Activated CD4-positive, alpha-beta T cell treated with anti-CD3 and anti-CD28 coated beads for 24 hours (primary cell): ENCODE measurements at places on chromosomes 11 and 22.
A peak's percentile ranks its signal among the peaks of the same experiment; 100 is the strongest.

DNA sequence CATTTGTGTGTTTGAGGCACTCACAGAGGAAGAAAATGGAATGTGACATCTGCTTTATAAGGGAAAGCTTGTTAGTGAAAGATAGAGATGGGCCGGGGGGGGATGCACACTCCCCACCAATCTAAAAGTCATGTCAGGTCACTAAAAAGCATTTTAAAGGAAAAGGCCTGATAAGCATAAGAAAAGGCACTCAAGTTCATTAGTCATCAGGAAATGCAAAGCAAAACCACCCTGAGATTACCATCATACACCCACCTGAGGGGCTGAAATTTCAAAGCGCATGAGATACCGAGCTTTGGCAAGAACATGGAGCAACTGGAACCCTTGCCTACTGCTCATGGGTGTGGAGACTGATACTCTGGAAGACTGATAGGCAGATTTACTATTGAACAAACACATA lies 77.9 kb upstream of the ANO1 start:
- DNase-seq, result no peak

- DNase-seq, result no peak
These were observed 9.5 kb downstream of the TTLL12 start for GRCh38 chr22:43177479-43177878.

DNA sequence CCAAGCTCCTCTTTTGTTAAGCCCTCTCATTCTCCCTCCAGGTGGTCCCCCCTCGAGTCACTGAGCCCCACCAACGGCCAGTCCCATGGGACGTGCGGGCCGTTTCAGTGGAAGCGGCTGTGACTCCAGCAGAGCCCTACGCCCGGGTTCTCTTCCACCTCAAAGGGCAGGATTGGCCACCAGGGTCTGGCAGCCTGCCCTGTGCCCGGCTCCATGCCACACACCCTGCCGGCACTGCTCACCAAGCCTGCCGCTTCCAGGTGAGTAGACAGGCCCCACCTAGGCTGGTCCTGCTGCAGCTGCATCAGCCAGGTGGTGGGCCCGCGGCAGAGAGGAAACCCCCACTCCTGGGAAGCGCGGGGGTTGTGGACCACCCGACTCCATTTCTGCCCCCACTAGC lies 3.3 kb downstream of the TMEM132A start:
- no peak for DNase-seq

DNA sequence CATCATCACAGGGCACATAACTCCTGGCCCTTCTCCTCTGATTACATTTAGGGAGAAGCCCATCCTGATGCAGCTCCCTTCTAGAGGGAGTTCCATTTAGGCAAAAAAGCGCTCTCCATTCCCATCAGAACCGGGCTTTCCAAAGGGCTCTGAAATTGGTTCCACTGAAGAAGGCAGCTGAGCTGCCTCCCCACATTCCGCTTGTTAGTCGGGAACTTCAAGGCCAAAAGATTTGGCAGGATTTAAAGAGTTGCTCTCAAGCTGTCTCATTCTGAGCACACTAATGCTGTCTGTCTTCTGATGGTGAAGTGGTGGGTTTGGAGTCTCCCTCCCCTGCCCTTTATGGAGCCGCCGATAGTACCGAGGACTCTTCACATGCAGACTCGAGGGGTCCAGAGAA lies 26.6 kb upstream of the CABP7 start:
- no peak for DNase-seq

- no peak for DNase-seq
These were observed 9.7 kb downstream of the SPTBN2 start for GRCh38 chr11:66719111-66719872.

GRCh38 chr11:122717264-122717867 lies 61.8 kb downstream of the UBASH3B start:
- no peak for DNase-seq

- DNase-seq, result no peak
These were observed 147.0 kb upstream of the NECTIN1 start for GRCh38 chr11:119875841-119876600.

GRCh38 chr11:109996060-109996459 lies 97.1 kb upstream of the ZC3H12C start:
- no peak for DNase-seq

GRCh38 chr22:41481131-41481830 lies 12.4 kb downstream of the ACO2 start:
- DNase-seq, result no peak

DNA sequence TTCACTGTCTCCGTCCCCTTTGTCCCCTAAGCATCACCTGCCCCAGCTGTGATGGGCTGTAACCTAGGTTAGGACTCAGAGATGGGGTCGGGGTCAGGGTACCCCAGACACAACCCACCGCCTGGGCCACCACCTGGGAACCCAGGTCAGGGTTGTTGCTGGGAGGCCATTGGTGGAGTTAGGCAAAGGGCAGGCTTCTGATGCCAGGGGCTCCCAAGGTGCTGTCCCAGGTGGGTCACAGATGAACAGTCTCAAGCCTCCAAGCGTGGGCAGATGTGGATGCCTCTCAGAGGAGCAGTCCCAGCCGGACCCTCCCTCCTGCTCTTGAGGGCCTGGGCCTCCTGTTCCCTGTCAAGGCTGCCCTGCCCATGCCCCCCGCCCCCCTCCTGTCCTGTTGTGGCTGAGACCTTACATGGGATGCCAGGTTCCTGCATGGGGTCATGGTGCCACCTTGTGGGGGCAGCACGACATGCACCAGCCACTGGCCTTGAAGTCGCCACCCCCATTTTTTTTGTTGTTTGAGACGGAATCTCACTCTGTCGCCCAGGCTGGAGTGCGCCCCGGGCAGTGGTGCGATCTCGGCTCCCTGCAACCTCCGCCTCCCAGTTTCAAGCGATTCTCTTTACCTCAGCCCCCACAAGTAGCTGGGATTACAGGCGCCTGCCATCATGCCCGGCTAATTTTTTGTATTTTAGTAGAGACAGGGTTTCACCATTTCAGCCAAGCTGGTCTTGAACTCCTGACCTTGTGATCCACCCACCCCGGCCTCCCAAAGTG lies 12.1 kb downstream of the GATD1 start:
- DNase-seq, result no peak

GRCh38 chr11:27423125-27423524 lies 49.5 kb downstream of the LGR4 start:
- no peak for DNase-seq

DNA sequence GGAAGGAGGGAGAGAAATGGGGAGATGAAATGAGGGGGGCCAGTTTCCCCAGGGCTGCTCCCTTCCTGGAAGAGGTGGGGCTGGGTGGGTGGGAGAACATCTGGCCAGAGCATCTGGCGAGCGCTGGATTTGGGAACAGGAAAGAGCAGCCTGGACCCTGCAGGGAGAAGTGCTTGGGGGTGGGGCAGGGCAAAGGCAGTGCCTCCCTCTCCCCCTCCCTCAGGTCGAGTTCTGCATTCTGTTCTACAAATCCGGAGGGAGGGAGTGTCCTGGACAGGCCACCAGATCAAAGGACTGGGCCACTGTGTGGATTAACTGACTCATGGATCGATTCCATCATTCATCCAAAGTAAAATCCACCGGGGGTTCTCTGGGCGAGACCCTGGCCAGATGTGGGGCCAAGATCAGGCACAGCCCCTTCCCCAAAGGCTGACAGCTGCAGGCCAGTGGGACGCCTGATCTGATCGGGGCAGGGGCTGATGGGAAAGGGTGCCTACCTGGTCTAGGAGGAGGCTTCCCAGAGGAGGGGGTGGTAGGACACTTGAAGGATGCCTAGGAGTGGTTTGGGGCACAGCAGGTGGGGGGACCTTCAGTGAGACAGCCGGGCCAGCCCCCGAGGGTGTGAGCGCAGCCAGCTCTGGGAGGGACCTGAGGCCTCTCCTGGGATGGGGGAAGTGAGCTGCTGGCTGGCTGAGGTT lies 57.5 kb downstream of the CACNA1I start:
- no peak for DNase-seq

DNA sequence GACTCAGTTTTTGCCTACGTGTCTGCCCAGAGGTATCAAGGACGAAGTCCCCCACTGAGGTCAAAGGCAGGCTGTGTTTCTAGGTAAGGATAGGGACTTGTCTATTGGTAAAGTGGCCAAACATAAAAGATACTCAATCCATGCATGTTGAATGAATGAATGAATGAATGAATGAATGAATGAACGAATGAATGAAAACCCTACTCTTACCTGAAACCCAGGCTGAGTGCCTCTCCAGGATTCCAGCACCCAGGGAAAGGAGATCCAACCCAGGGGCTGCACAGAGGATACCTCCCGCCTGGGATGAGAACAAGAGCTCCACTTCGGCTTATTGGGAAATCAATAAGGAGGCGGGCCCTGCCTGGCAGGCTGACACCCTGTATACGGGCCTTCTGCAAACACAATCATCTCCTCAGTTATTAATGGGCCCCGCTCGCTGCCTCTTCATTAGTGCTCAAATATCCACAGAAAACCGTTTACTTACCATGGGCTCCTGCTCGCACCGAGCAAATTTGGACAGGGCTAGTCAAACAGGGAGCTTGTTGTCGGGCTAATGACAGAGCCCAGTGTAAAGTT lies 177.4 kb downstream of the BUD13 start:
- no peak for DNase-seq

GRCh38 chr11:76385903-76386302 lies 4.8 kb downstream of the GVQW3 start:
- no peak for DNase-seq

- DNase-seq, result no peak
These were observed 597.9 kb upstream of the KIRREL3 start for GRCh38 chr11:127598476-127598875.

- DNase-seq, result no peak
These were observed 3.9 kb downstream of the GALR3 start for GRCh38 chr22:37827056-37827455.

DNA sequence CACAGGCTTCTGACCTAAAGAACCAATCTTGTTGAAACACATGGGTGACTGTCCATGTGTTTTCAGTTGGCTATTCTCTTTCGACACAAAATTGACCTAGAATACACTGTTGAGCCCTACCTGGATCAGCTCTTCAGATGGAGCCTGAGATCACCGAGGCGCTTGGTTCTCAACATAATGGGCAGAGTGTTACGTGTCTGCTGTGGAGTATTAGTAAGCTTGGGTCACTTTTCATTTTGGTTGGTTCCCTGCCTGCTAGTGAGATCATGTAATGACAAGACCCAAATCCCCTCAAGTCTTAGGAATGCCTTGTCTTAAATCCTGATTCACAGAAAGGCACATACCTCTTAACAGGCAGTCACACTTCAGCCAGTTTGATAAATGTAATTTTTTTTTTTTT lies 8.7 kb downstream of the MED19 start:
- DNase-seq, result no peak

- no peak for DNase-seq
These were observed 668.2 kb upstream of the TENM4 start for GRCh38 chr11:80109031-80109430.

- no peak for DNase-seq
These were observed 66.3 kb downstream of the LDLRAD3 start for GRCh38 chr11:36010010-36010740.

- no peak for DNase-seq
These were observed 1.0 kb downstream of the UQCR10 start for GRCh38 chr22:29768052-29768693.

DNA sequence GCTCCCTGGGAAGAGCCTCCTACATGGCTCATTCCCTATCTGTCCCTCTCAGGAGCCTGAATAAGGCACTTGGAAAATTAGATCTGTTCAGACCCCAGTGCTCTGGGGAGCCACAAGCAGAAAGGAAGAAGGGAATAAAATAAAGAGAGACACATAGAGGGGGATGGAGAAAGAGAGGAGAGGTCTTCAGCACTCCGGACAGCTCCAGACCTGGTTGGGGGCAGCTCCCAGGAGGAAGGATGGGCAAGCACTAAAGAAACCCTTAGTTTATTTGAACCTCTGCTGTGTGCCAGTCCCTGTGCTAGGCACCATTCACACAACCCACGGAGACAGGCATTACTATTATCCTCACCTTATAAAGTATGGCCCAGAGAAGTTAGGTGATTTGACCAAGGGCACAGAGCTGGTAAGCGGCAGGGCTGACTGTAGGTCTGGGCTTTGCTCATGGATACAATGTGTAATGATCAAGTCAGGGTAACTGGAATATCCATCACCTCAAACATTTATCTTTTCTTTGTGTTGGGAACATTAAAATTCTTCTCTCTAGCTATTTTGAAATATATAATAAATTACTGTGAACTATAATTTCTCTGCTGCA lies 53.7 kb upstream of the LRRC32 start:
- no peak for DNase-seq

GRCh38 chr11:61173456-61173855 lies 12.2 kb upstream of the VPS37C start:
- no peak for DNase-seq

DNA sequence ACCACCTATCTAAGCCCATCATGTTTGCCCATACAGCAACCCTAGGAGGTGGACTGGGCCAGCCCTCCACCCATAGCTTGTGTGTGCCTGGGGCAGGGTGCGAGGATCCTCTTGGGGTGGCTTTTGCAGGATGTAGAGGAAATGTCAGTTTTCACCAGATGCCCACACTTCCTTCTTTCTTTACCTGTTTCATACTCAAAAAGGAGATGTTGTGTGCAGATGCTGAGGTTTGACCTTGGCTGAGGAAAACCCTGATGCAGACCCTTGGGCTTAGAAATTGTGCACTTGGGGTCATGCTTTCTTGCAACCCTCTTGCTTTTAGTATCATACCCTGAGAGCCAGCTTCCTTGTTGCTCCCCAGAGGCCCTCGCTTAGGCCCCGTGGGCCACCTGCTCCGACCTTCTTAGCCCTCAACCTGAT lies 2.2 kb downstream of the HTR3A start:
- DNase-seq, result no peak

GRCh38 chr22:47748957-47749356 lies 986.5 kb downstream of the TBC1D22A start:
- DNase-seq, result no peak

GRCh38 chr11:8192016-8192895 lies 23.4 kb upstream of the RIC3 start:
- peak; percentile 37 for DNase-seq

GRCh38 chr11:78972177-78972576 lies 397.5 kb upstream of the NARS2 start:
- no peak for DNase-seq

DNA sequence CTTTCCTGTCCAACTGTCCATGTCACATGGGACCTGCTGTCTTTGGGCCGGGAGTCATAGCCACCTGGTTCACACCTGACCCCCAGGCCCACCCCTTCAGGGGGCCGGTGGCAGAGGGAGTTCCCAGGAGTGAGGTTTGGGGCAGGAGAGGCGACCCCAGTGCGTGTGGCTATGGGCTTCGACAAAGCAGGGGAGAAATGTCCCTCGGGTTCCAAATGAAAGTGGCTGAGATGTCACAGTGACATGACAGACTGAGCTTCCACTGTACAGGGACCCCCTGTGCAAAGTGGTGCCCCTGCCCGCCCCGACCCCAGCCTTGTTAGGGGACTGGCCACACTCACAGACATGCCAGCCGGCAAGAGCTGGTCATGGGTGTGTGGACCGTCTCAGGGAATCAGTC lies 1297.0 kb downstream of the BRD1 start:
- no peak for DNase-seq

DNA sequence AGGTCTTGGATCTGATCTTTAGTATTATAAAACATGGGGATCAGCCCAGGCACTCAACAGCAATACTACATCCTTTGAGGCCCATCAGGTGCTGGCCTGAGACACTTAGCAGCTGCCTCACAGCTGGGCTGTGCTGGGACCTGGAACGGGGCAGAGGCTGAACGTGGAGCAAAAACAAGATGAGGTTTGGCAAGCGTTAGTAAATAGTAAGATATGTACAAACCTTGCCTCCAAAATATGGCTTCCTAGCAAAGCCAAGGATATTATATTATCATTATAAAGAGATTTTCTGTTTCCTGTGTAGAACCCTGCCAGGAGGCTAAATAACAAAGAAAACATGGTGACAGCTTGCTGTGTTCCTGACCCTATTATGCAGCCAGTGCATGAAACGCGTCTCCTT lies 60.0 kb upstream of the SPON1 start:
- no peak for DNase-seq
